ENCODE measurements at places on chromosomes 4 and X.

- no peak for DNase-seq
Measured at GRCh38 chr4:173511787-173512361, 18.2 kb downstream of the HAND2 start.

GRCh38 chr4:88196523-88197185 is 38.2 kb upstream of the ABCG2 start:
- no peak for DNase-seq

GRCh38 chrX:70422851-70423341 is at the start of gene GDPD2:
TSS of gene GDPD2 (plus strand) at chrX:70423314. CDS start at chrX:70424985, 1,671 bp downstream.
- no peak for DNase-seq

DNA sequence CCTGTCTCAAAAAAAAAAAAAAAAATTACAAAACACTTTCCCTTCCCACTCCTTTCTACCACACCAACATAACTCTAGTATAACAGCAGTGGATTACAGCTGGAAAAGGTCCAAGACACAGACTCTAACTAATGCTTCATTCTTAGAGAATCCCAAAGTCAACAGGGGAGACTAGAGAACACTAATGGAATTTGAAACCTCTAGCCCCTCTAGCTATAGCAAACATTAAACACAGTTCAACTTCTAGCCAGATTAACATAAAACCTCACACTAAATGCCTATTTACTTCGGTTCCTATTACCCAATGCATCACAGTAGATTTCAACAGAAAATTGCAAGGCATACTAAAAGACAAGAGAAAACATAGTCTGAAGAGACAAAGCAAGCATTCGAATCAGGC is 10.5 kb upstream of the DHX15 start:
- DNase-seq, result no peak

GRCh38 chr4:138797646-138798045 is 217.9 kb upstream of the NOCT start:
- DNase-seq, result no peak

DNA sequence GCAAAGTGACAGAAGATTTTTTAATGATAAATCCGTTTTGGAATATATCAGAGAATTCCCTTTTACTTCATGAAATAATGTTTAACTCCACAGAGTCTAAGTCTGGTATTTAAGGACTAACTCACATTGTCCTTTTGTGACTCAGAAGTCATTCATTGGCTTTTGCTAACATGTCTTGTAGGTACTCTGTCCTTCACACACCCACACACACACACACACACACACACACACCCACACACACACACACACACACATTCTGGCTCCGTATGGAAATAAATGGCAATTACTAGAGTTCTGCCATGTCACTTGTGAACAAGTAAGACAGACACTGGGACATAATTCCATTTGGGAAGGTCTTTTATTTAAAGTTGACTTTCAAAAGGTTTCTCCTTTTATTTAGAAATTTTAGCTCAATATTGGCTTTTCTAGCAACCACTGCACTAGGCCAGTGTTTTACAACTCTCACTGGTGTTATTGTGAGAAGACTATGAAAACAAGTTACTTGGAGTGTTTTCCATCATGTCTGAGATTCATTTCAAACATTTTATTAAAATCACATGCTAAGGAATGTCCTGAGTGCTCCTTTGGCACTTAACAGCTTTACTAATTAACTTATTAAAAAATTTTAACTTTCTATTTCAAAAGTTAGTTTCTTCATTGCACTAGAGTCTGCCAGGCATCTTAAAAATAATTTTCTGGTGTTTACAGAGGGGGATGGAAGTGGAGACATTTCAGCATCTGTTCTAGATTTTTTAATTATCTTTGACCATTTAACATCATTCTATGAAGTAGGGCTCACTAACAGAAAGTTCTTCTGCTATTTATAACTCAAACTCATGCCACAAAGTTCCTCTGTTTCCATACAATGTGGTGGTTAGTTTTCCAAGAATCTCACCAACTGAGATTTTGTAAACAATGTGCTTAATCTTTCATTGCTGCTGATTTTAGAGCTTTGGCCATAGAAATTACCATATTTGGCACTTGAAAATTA is 240.3 kb upstream of the GPC4 start:
- no peak for DNase-seq

DNA sequence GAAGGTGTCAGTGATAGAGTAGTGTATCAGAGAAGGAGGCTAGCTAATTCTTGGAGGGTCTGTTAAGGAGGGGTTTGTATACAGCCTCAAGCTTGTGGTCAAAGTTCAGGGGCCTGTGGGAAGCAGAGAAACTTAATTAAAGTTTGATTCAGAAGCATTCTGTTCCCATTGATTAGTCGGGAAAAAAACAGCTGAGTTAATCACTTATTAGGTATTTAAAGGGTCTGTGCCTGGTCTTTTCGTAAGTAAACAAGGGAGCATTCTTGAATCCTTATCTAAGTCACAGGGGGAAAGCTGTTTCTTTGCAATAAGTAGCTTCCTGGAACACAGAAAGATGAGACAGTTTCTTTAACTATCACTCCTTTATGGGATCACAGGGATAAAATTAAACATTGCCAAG is 492.1 kb downstream of the PCDH10 start:
- no peak for DNase-seq

DNA sequence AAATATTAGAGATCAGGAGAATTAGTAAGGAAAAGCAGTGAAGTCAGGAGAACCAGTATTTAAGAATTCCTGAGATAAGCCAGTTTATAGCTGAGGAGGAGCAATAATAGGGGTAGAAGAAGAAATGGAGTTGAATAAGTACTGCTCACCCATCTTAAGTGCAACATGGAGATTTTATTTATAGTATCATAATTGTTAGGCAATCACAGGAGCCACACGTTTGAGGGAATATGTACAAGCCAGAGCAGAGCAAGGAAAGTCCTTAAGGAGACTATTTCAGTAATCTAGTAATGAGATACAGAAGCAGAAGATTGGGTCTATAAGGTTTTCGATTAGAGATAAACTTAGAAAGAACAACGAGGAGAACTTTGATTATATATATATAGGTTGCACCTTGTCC is 145.0 kb downstream of the KDM6A start:
- DNase-seq, result no peak

- DNase-seq, result no peak
Measured at GRCh38 chr4:173088144-173088543, 80.5 kb upstream of the GALNT7 start.

- no peak for DNase-seq
Measured at GRCh38 chr4:157244348-157244747, 23.8 kb downstream of the GRIA2 start.

DNA sequence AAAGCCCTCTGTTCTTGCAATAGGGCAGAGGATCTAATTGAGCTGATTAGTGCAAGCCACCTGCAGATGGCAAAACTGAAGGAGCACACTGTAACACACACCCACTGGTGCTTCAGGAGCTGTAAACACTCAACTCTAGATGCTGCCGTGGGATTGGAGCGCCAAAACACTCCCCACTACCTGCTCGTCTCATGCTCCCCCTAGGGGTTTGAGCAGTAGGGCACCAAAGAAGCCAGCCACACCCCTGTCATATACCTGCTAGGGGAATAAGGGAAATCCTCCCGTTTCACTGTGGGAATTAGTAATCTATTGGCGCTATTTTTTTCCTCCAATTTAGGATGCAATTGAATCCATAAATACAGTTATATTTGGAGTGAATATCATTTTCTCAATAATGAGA is 360.2 kb downstream of the GLUD2 start:
- DNase-seq, result no peak

DNA sequence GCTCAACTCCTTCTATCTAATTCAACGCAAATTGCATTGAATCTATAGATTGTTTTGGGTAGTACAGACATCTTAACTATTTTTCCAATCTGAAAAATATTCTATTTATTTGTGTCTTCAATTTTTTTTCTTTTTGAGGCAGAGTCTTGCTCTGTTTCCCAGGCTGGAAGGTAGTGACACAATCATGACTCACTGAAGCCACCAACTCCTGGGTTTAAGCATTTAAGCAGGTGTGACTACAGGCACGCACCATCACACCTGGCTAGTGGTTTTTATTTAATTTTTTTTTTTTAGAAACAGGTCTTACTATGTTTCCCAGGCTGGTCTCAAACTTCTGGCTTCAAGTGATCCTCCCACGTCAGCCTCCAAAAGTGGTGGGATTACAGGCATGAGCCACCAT is 98.3 kb downstream of the GK start:
- no peak for DNase-seq

DNA sequence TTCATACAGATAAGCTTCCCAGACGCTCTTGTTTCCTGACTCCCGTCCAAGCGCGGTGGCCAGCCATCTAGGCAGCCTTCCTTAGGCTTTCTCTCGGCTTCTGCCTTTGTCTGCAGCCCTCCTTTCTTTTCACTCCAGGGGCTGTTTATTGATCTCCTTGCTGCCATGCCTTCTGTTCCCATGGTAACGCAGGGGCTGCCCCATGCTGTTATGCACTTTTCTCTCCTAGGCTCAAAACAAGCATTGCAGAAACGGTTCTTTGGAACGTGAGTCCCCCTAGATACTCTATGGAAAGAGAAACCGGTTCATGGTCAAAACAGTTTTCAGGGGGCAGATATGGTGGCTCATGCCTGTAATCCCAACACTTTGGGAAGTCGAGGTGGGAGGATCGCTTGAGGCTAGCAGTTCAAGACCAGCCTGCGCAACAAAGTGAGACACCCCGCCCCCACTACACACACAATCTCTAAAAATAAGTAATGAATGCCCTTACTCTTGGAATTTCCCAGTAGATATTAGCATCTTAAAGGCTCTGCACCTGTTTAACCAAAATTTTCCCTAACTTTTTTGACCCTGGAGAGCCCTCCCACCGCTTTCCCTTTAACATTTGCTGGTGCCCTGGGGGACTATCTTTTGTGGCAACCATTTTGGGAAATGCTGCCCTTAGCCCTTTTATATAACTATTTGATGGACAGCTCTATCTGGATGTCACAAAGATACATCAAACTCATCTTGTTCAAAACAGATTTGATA is 53.9 kb upstream of the ZNF157 start:
- no peak for DNase-seq

GRCh38 chr4:10832806-10833628 is 148.4 kb upstream of the CLNK start:
- DNase-seq, result peak; percentile 90

DNA sequence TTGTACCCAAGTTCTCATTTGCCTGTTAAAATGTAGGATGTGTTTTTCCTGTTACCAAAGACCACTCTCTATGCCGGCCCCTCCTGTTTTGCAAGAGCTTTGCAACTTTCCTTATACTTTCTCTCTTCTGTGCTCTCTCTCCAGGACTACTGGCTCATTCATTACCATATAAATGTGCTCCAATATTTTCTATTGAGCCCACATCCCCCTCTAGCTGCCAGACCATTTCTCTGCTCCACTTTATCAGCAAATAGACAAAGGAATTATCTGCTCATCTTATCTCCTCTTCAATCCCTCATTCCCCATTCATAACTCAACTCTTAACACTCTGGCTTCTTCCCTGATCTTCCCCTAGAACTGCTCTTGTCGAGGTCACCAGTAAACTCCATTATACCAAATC is 33.6 kb downstream of the RPGR start:
- no peak for DNase-seq

- no peak for DNase-seq
Measured at GRCh38 chr4:88730811-88731210, 33.2 kb upstream of the NAP1L5 start.

DNA sequence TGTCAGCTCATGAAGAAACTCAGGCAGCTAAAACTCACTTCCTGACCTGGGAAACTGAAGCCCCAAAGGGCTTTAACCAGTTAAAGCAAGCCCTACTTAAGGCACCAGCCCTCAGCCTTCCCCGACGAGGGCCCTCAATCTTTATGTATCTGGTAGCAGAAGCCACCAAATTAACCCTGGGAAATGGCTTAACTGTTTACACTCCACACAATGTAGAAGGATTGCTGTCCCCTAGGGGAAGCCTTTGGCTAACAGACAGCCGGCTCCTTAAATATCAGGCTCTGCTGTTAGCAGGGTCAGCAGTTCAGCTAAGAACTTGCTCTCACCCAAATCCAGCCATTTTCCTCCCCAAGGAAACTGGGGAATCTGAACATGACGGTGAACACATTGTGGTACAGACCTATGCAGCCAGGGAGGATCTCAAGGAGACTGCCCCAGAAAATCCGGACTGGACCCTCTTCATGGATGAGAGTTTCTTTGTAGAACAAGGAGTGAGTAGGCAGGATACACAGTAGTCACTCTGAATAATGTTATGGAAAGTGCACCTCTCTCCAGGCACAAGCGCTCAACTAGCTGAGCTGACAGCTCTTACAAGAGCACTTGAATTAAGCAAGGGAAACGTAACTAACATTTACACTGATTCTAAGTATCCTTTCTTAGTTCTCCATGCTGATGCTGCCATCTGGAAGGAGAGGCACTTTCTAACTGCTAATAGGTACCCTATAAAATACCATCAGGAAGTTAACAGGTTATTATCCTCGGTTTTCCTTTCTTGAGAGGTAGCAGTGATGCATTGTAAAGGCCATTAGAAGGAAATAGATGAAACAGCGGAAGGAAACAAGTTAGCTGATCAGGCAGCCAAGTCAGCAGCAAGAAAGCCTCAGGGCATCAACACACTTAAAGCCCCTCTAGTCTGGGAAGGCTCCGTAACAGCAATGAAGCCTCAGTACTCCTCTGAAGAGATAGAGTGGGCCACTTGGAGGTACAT is 9.6 kb upstream of the NAF1 start:
- no peak for DNase-seq

- DNase-seq, result no peak
Measured at GRCh38 chr4:21710179-21710835, 238.3 kb downstream of the KCNIP4 start.

DNA sequence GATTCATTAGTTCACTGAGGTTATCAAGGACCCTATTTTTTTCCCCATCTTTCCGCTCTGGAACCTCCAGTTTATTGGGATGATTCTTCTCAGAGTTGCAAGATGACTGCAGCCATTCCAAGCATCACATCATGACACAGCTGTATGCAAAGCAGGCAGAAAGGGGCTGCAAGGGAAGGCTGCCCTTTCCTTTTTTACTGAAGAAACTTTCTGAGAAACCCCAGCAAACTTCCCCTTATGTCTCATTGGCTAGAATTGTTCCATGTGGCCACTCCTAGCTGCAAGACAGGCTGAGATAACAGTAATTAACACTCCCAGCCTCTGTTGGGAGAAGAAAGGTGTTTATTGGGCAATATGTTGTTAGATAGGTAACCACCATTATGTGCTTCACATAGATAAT is 102.6 kb downstream of the SATL1 start:
- no peak for DNase-seq

Measured in DMS 273 treated with DMSO at 0.1 percent for 48 hours (cell line).